ENCODE measurements at places on chromosomes 5 and 9. TPM values are rescaled to one million over a fixed set of nuclear protein-coding genes. Genes with fewer than 3 reads are reported as not detected.

The DBH gene
- total RNA-seq = not detected

The PPP2R2B gene
- not detected for total RNA-seq

The TLX3 gene
- not detected for total RNA-seq

The MFAP3 gene
- 67.0 TPM for total RNA-seq

The C9orf50 gene
- not detected for total RNA-seq

The FOXD4L6 gene
- total RNA-seq = not detected

The FBP2 gene
- total RNA-seq = not detected

The SEC24A gene
- 31.7 TPM for total RNA-seq

The MUSK gene
- under 0.01 TPM for total RNA-seq

The N4BP3 gene
- total RNA-seq = under 0.01 TPM

The CMYA5 gene
- 0.90 TPM for total RNA-seq

The OR5C1 gene
- not detected for total RNA-seq

The LURAP1L gene
- 6.1 TPM for total RNA-seq

The IFNK gene
- not detected for total RNA-seq

The CDO1 gene
- total RNA-seq = 8.6 TPM

The PTAR1 gene
- 115 TPM for total RNA-seq

The NSD1 gene
- total RNA-seq = 31.0 TPM

The GAPVD1 gene
- 40.3 TPM for total RNA-seq

The FOXD4L5 gene
- total RNA-seq = under 0.01 TPM

The SPATA31A3 gene
- total RNA-seq = not detected

The ANKRD18B gene
- 13.4 TPM for total RNA-seq

The ANKRD31 gene
- under 0.01 TPM for total RNA-seq

The ADCY2 gene
- not detected for total RNA-seq

The SAXO1 gene
- total RNA-seq = under 0.01 TPM

The TMEM215 gene
- not detected for total RNA-seq

The PCDHGA5 gene
- 2.0 TPM for total RNA-seq

The PCDHB16 gene
- total RNA-seq = 0.18 TPM

The PCDHGA2 gene
- total RNA-seq = 3.4 TPM

The TRIM7 gene
- total RNA-seq = 0.83 TPM

The SPTLC1 gene
- total RNA-seq = 95.8 TPM

The C1QTNF2 gene
- total RNA-seq = 0.72 TPM

The PHYHD1 gene
- 2.2 TPM for total RNA-seq

The ABLIM3 gene
- total RNA-seq = 33.3 TPM

The DAPK1 gene
- total RNA-seq = under 0.01 TPM

The RANBP6 gene
- 42.3 TPM for total RNA-seq

The STPG3 gene
- total RNA-seq = not detected

The DMGDH gene
- 0.18 TPM for total RNA-seq

The C9orf43 gene
- 0.36 TPM for total RNA-seq

The PRSS3 gene
- total RNA-seq = 16.4 TPM

The SLC6A19 gene
- total RNA-seq = not detected

The TGFBR1 gene
- total RNA-seq = 75.3 TPM

The TNPO1 gene
- 400 TPM for total RNA-seq

The CDKN2B gene
- total RNA-seq = 5.6 TPM

The SOHLH1 gene
- total RNA-seq = not detected

The NMUR2 gene
- total RNA-seq = not detected

All from IMR-90 (cell line).